ENCODE measurements at places on chromosomes 13 and 19. TPM values are rescaled to one million over a fixed set of nuclear protein-coding genes. Genes with fewer than 3 reads are reported as not detected.

GRCh38 chr13:109859898-109860297 is 73.5 kb upstream of the IRS2 start:
- H3K36me3 ChIP-seq = no peaks in the 10 kb centered on the region
- peaks cover 70% of the 10 kb centered on the region for H3K4me1 ChIP-seq
- DNase-seq = no peak

The CYP2A6 gene
- total RNA-seq = not detected

DNA sequence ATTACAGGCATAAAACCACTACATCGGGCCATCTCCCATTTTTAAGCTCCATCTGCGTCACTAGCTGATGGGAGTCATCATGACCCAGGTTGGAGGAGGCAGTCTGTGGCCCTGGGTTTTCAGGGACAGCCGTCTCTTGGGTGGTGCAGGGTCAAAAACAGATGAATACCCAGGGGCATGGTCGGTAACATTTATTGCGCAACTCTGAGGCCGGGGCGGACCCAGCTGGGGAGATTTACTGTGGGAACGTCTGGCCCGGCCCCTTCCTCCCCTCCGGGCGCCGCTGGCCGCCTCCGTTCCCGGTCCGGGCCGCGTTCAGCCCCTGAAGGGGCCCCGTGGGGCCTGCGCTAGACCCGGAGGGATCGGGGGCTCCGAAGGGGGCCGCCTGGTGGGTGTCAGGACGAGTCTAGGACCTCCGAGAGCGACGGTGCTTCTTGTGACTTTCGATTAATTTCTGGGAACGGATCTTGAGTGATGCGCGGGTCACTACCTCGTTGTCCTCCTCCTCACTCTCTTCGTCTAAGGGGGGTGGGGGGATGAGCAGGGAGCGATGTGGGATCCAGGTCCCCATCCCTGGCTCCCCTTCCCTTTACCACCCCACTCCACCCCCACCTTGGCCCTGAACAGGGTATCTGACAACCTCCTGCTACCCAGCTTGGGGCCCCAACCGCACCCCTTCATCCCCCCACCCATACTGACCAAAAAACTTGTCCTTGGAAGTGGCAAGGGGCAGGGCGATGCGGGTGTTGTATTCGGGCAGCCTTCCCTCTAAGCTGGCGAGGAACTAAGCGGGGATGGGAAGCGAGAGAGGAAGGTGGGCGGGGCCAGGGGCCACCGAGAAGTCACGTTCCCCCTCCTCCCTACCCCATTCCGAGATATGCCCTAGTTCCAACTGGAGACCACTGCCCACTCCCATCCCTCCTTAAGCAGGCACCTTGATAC is 1.6 kb upstream of the RGL3 start:
- H3K27ac ChIP-seq = no peak overlapping the region
- H3K27me3 ChIP-seq = no peaks in the 10 kb centered on the region
- peaks cover 9% of the 10 kb centered on the region for H3K36me3 ChIP-seq
- DNase-seq = no peak

- peaks cover 58% of the 10 kb centered on the region for H3K4me1 ChIP-seq
- no peaks in the 10 kb centered on the region for H3K27me3 ChIP-seq
- DNase-seq = no peak
- peak overlapping the region; percentile 89 for H3K27ac ChIP-seq
Observed at GRCh38 chr13:110912651-110913051, 2.2 kb downstream of the ANKRD10 start.

- H3K4me1 ChIP-seq = peaks cover 48% of the 10 kb centered on the region
- H3K27ac ChIP-seq = peak overlapping the region; percentile 83
- peak; percentile 96 for DNase-seq
- H3K36me3 ChIP-seq = no peaks in the 10 kb centered on the region
- no peaks in the 10 kb centered on the region for H3K27me3 ChIP-seq
- H3K4me3 ChIP-seq = peak overlapping the region; percentile 29
Observed at GRCh38 chr19:10748927-10749434, 31.1 kb downstream of the DNM2 start.

The FDX2 gene
- 29.2 TPM for total RNA-seq

DNA sequence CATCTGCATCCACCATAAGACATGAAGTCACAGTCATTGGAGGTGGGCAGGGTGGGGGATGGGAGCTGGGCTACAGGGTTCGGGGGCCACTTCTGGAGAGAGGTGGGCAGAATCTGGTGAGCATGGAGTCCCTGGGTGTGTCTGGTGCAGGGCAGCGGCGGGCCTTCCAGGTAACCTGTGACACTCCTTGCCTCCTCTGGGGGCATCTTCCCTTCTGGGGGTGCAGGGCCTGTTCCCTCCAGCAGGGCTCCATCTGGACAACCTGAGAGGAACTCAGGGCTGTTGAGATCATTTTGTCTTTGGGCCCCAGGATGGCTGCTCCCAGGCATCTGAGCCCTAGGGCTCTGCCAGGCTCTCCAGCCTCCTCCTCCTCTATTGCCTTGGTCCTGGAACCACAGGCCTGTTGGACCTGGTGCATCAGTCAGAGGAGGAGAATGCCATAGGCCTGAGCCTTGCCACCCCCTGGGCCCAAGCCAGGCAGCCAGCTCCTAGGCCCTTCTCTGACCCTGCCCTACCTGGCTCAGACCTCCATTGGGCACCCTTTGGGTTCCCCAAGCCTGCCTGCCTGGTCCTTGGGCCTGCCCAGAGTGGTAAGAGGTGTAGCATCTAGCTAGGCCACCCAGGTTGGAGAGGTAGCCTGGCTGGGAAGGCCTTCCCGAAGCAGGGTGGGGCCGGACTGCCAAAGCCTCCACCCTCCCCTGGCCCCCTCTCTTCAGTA is 13.4 kb downstream of the LYL1 start:
- no peak overlapping the region for H3K27ac ChIP-seq
- no peaks in the 10 kb centered on the region for H3K36me3 ChIP-seq
- no peak for DNase-seq
- H3K4me1 ChIP-seq = 0 out of 2 replicates have a peak, but pooled peaks cover 3% of the 10 kb centered on the region
- no peaks in the 10 kb centered on the region for H3K27me3 ChIP-seq
- H3K4me3 ChIP-seq = no peak overlapping the region

GRCh38 chr13:42638886-42639285 is 64.9 kb downstream of the TNFSF11 start:
- no peaks in the 10 kb centered on the region for H3K36me3 ChIP-seq
- H3K27me3 ChIP-seq = no peaks in the 10 kb centered on the region
- no peak overlapping the region for H3K4me3 ChIP-seq
- no peak overlapping the region for H3K27ac ChIP-seq
- no peaks in the 10 kb centered on the region for H3K4me1 ChIP-seq
- DNase-seq = no peak

The KLK3 gene
- total RNA-seq = not detected

The KIRREL2 gene
- not detected for total RNA-seq

GRCh38 chr19:31204115-31204514 is 145.1 kb downstream of the TSHZ3 start:
- no peak overlapping the region for H3K4me3 ChIP-seq
- H3K27ac ChIP-seq = no peak overlapping the region
- H3K36me3 ChIP-seq = no peaks in the 10 kb centered on the region
- no peaks in the 10 kb centered on the region for H3K4me1 ChIP-seq

The DNMT1 gene
- total RNA-seq = 117 TPM

- H3K27ac ChIP-seq = no peak overlapping the region
- H3K27me3 ChIP-seq = no peaks in the 10 kb centered on the region
- no peak for DNase-seq
- H3K4me3 ChIP-seq = no peak overlapping the region
Observed at GRCh38 chr13:36973621-36974295, 25.4 kb downstream of the ALG5 start.

The LAIR1 gene
- not detected for total RNA-seq

- DNase-seq = no peak
- H3K36me3 ChIP-seq = no peaks in the 10 kb centered on the region
- H3K27ac ChIP-seq = no peak overlapping the region
- H3K4me1 ChIP-seq = peaks cover 8% of the 10 kb centered on the region
- peak overlapping the region; percentile 67 for H3K4me3 ChIP-seq
Observed at GRCh38 chr13:100675661-100676129, 1.1 kb upstream of the TMTC4 start.

- no peak for DNase-seq
- no peak overlapping the region for H3K27ac ChIP-seq
- H3K4me3 ChIP-seq = no peak overlapping the region
Observed at GRCh38 chr13:112131081-112131712, 64.2 kb downstream of the SOX1 start.

GRCh38 chr19:41479757-41480191 is 36.8 kb downstream of the ERICH4 start:
- no peaks in the 10 kb centered on the region for H3K4me1 ChIP-seq
- H3K27ac ChIP-seq = no peak overlapping the region
- no peak overlapping the region for H3K4me3 ChIP-seq
- peaks cover 90% of the 10 kb centered on the region for H3K27me3 ChIP-seq
- H3K36me3 ChIP-seq = no peaks in the 10 kb centered on the region
- peak; percentile 4 for DNase-seq

DNA sequence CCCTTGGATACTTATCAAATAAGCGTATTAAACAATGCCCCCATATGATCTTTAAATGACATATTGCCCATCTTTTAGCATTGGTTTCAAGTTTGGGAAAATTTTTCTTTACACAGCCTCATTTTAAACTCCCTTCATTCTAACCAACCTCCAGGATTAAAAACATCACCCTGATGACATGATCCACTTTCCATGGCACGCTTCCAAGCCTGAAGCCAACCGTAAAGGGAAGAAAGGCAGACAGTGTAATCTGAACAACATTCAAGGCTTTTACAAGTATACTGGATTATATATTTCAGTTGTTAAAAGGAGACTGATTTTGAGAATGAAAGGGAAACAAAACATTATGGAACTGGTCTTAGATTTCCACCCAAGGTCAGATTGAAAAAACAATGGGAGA is 1721.9 kb downstream of the OLFM4 start:
- no peaks in the 10 kb centered on the region for H3K36me3 ChIP-seq
- H3K4me1 ChIP-seq = no peaks in the 10 kb centered on the region
- DNase-seq = no peak
- H3K27ac ChIP-seq = no peak overlapping the region
- H3K4me3 ChIP-seq = no peak overlapping the region
- no peaks in the 10 kb centered on the region for H3K27me3 ChIP-seq

The BTBD2 gene
- total RNA-seq = 79.2 TPM

- no peak overlapping the region for H3K27ac ChIP-seq
- H3K4me1 ChIP-seq = no peaks in the 10 kb centered on the region
- H3K36me3 ChIP-seq = peaks cover 5% of the 10 kb centered on the region
- H3K27me3 ChIP-seq = no peaks in the 10 kb centered on the region
- no peak overlapping the region for H3K4me3 ChIP-seq
Observed at GRCh38 chr13:111243981-111244380, 76.5 kb upstream of the TEX29 start.
